GM12878 (cell line): ENCODE measurements at places on chromosomes 13 and 19. TPM values are rescaled to one million over a fixed set of nuclear protein-coding genes. Genes with fewer than 3 reads are reported as not detected.

DNA sequence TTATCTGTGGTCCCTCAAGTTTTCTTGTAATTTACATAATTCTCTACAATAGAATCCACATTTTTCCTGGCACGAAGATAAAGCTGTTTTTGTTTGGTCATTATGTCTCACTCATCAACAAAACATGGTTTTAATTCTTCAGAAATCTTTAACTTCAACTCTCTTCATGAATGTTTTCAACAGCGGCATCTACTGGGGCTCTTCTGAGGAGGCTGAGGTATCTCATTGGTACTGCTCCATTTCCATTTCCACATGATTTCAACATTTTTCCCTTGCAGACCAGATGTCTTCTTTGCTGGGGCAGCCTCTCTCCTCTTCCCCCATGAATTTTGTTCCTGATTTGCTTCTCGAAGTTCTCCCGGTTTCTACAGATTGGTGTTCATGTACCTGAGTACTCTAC, 5.8 kb upstream of the KBTBD7 start:
- DNase-seq = no peak

Gene CDC16
- total RNA-seq = 45.7 and 45.9 TPM in 2 replicates

DNA sequence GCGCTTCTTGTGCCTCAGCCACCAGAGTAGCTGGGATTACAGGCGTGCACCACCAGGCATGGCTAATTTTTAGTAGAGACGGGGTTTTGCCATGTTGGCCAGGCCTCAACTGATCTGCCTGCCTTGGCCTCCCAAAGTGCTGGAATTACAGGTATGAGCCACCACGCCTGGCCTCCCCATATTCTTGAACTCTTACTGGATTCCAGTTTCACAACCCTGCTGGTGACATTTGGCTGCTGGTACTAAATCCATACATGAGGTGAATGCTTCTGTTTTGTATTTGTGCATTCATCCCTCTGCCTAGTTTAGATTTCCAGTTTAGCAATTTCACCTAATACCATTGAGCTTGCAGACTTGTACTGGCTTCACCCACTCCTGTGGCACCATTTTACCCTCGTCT, 13.9 kb downstream of the SLC25A15 start:
- no peak for DNase-seq

DNA sequence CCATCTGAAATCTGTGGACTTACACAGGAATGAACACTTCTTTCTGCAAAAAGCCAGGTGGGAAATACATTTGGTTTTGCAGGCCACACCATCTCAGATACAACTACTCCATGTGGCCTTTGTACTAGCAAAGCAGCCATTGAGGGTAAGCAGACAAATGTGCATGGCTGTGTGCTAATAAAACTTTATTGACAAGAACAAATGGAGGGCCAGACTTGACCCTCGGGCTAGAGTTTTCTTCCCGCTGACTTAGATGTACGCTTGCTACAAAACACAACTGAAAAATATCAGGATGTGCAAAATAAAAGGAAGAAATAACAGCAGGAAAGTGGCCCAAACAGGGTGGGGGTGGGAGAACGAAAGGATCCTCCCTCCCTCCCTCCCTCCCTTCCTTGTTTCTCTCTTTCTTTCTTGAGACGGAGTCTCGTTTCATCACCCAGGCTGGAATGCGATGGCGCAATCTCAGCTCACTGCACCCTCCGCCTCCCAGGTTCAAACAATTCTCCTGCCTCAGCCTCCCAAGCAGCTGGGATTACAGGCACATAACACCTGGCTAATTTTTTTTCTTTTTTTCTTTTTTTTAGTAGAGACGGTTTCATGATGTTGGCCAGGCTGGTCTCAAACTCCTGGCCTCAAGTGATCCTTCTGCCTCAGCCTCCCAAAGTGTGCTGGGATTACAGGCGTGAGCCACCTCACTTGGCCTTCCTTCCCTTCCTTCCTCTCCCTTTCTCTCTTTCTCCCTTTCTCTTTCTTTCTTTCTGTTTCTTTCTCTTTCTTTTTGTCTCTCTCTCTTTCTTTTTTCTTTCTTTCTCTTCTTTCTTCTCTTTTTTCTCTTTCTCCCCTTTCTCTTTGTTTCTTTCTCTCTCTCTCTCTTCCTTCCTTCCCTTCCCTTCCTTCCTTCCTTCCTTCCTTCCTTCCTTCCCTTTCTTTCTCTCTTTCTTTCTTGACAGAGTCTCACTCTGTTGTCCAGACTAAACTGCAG, 29.3 kb downstream of the CCL25 start:
- no peak for DNase-seq

DNA sequence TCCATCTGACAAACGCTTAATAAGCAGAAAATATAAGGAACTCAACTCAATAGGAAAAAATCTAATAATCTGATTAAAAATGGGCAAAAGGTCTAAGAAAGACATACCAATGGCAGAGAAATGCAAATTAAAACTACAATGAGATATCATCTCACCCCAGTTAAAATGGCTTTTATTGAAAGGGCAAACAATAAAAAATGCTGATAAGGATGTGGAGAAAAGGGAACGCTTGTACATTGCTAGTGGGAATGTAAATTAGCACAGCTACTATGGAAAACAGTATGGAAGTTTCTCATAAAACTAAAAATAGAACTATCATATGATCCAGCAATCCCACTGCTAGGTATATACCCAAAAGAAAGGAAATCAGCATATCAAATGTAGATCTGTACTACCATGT, 508.8 kb upstream of the GPC6 start:
- DNase-seq = no peak

DNA sequence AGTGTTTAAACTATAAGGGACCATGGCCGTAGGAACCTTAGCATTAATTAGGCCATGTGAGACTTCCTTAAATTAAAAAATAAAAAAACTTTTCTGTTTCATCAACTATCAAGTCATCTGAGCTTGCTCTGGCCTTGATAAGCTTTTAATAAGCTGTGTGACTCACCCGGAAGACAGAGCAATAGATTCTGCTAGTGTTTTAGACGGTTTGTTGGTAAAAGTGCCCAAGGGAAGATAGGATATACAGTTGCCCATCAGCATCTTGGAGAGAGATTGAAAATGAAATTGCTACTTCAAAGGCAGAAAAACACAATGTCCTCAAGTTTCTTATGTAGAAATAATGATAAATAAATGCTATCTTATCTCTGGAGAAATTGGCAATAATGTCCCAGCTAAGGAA, 31.2 kb upstream of the RCBTB2 start:
- DNase-seq = no peak

DNA sequence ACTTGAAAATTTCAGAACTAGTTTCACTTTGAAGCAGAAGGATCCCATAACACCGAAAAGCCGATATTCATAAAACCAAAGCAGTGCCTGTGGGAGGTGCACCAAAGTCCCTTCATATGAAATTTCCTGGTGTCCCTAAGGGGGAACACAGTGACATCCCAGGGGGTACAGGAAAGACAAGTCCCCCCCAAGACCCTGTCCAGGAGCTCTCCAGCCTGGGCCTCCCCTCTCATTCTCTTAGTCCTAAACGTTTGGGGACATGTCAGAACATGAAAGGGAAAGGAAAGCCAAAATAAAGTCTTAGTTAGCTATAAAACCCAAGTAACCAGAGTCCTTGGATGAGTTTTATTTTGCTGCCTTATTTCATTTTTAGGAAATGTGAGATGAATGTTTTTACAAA, 56.6 kb downstream of the MRPL57 start:
- no peak for DNase-seq

Gene KIR2DL1
- not detected in 2 replicates for total RNA-seq

Gene KMT2B
- 35.3 and 35.6 TPM in 2 replicates for total RNA-seq

GRCh38 chr13:26929971-26930730, 169.6 kb upstream of the GPR12 start:
- no peak for DNase-seq

Gene LRRC25
- total RNA-seq = 2.7 TPM in 2 replicates

Gene SIAH3
- total RNA-seq = not detected in 2 replicates

- DNase-seq = no peak
Observed at GRCh38 chr19:45086480-45086879, 6.5 kb upstream of the PPP1R37 start.

Gene KANK3
- 0.26 and 0.56 TPM in 2 replicates for total RNA-seq

Gene ZNF749
- 14.2 and 16.1 TPM in 2 replicates for total RNA-seq
